ENCODE measurements at places on chromosomes 1 and 21.

DNA sequence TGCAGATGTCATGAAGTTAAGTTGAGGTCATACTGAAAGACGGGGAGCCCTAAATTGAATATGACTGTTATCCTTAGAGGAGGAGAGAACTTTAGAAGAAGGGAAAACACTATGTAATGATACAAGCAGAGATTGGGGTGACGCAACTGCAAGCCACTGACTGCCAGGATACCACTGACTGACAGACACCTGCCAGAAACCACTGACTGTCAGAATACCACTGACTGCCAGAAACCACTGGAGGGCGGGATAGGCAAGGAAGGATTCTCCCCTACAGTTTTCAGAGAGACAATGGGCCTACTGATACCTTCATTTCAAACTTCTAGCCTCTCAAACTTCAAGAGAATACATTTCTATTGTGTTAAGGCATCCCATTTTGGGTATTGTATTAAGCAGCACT is 388.7 kb downstream of the USH2A start:
- DNase-seq = no peak

DNA sequence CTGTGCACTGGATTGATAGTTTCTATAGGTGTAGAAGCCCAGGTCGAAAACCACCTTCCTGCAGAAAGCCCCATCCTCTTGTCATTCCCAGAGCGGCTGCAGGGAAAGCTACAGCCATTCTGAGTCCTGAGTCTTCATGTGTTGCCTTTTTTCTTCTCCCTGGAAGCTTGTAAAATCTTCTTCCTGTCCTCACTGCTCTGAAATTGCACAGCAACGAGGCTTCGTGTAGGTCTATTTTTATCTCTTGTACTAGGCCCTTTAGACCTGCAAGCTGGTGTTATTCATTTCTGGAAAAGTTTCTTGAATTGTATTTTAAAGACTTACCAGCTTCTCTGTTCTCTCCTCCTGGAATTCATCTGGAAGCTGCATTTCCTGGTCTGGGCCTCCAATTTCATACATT is 44.2 kb upstream of the ETS2 start:
- no peak for DNase-seq

- DNase-seq = no peak
These were observed 3.0 kb downstream of the NT5C1A start for GRCh38 chr1:39668894-39669293.

- DNase-seq = no peak
These were observed 42.1 kb upstream of the SARS1 start for GRCh38 chr1:109171646-109172045.
